ENCODE measurements at places on chromosomes 4 and X. TPM values are rescaled to one million over a fixed set of nuclear protein-coding genes. Genes with fewer than 3 reads are reported as not detected.

Gene ARHGAP6
- not detected for total RNA-seq

Gene CHRDL1
- total RNA-seq: not detected

Gene ZNF157
- total RNA-seq: 0.05 TPM

Gene AFM
- total RNA-seq: not detected

Gene PWWP3B
- total RNA-seq: not detected

Gene PPEF2
- not detected for total RNA-seq

Gene RADX
- 0.06 TPM for total RNA-seq

Gene AMTN
- not detected for total RNA-seq

Gene CSAG2
- total RNA-seq: not detected

Gene MSN
- total RNA-seq: 362 TPM

Gene ADRA2C
- total RNA-seq: 9.2 TPM

Gene PPARGC1A
- 0.12 TPM for total RNA-seq

Gene ATP2B3
- 0.31 TPM for total RNA-seq

Gene ZFX
- 7.4 TPM for total RNA-seq

Gene GYG2
- 5.1 TPM for total RNA-seq

Gene KDR
- 0.10 TPM for total RNA-seq

Gene UBE2D3
- 222 TPM for total RNA-seq

Gene FAT1
- total RNA-seq: 217 TPM

Gene QRFPR
- not detected for total RNA-seq

Gene KLF3
- total RNA-seq: 13.8 TPM

Gene SERTM2
- not detected for total RNA-seq

Gene RIPPLY1
- total RNA-seq: 0.12 TPM

Gene H2BW2
- not detected for total RNA-seq

Gene SULT1B1
- total RNA-seq: 0.02 TPM

Gene RPGR
- total RNA-seq: 13.3 TPM

Gene EGF
- total RNA-seq: 0.25 TPM

Gene GLUD2
- 2.5 TPM for total RNA-seq

Gene FANCB
- total RNA-seq: 3.6 TPM

Gene PPBP
- total RNA-seq: not detected

Gene SPANXN3
- total RNA-seq: not detected

Gene HELT
- total RNA-seq: not detected

Gene IL21
- not detected for total RNA-seq

Gene MXRA5
- total RNA-seq: not detected

Gene NUP62CL
- total RNA-seq: 13.9 TPM

Gene MAGEA1
- 0.05 TPM for total RNA-seq

Gene RPA4
- total RNA-seq: 0.10 TPM

Gene PLXNB3
- 3.5 TPM for total RNA-seq

Gene SUPT20HL1
- not detected for total RNA-seq

Gene RBM47
- 24.6 TPM for total RNA-seq

Gene PAGE1
- 0.29 TPM for total RNA-seq
